Fibroblast of the conjunctiva (primary cell): ENCODE measurements at places on chromosomes 7 and 10.

DNA sequence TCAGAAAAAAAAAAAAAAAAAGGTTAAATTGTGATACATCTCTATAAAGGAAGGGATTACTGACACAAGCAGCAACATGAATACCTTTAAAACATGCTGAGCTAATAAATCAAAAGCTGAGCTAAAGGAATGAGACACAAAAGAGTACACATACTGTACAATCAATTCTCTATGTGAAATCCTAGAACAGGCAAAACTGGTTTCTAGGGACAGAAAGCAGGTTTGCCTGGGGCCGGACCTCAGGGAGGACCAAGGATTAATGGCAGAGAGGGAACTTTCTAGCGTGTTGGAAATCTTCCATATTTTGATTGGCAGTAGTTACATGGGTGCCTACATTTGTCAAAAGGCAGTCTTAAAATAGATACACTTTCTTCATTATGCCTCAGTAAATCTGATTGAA, 52.5 kb downstream of the KLRG2 start:
- DNase-seq: no peak

GRCh38 chr7:97390915-97391593, 273.6 kb downstream of the SDHAF3 start:
- no peak for DNase-seq

GRCh38 chr10:1957057-1957456, 219.7 kb upstream of the ADARB2 start:
- no peak for DNase-seq

DNA sequence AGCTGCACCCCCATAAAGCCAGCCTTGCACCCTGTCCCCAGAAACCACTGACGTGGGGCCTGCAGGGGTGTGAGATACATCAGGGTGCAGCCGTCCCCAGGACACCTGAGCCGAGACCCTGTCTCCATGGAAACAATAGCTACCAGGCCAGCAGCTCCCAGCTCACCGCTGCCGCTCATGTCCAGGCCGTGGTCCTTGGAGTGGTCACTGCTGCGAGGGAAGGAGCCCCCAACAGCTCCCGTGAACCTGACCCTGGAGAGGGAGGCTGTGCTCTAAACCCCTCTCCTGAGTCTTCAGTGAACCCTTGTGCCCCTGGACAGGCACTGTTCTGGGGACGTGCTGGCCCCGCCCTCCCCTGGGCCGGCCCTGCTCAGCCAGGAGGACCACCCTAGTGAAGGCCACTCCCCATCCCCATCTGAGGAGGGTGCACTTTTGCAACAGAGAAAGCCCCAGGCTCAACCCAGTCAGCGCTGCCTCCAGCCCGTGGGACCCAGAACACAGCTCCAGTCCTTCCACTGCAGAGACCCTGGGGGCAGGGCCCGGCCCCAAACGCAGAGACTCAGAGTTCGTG, 19.6 kb upstream of the INPP5A start:
- no peak for DNase-seq

DNA sequence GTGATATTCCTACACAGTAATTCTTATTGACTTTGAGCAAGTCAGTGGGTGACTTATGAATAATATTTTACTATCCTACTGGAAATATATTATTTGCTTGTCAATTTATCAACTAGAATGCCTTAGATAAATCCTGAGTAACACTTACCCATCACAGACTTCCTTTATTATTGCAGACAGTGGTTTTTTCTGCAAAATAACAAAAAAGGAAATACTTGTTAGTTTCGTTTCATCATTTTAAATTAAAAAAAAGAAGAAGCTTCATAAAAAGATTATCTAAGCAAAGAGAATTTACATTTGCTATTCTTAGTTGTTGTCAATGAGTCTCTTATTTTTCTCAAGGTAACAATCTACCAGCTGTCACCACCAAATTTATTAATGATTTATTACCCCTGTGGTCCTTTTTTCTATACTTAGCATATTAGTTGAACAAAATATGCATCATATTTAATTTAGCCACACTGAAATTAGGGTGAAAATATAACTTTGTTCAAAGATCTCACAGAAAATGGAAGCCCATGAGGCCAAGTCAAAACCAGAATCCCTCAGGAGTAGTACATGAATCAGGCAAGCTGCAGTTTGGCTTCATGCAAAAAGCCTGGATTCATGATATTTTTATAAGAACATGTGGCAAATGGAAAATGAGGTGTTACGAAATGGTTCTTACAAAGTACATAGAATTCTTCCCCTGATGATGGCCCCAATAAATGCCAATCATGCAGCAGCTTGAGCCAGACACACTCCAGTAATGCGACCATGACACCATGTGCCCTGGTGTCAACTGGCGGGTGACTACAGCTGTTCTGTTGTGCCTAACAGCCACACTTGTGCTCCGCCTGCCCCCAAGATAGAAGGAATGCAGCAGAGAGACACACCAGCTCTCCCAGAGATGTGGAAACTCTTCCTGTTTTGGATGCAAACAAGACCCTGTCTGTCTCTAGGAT, 132.6 kb downstream of the ELMO1 start:
- DNase-seq: no peak

DNA sequence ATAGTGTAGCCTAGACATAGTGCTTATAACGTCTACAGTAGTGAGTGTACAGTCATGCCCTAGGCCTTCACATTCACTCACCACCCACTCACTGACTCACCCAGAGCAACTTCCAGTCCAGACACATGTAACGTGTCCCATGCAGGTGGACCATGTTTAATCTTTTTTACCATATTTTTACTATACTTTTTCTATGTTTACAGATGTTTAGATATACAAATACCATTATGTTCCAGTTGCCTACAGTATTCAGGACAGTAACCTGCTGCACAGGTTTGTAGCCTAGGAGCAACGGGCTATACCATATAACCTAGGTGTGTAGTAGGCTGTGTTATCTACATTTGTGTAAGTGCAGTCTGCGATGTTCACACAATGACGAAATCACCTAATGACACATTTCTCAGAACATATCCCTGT, 11.0 kb downstream of the MPP7 start:
- peak; percentile 36 for DNase-seq

GRCh38 chr7:76267894-76268183, 34.6 kb upstream of the HSPB1 start:
- no peak for DNase-seq

GRCh38 chr7:35817930-35818329, 17.1 kb downstream of the SEPTIN7 start:
- no peak for DNase-seq

DNA sequence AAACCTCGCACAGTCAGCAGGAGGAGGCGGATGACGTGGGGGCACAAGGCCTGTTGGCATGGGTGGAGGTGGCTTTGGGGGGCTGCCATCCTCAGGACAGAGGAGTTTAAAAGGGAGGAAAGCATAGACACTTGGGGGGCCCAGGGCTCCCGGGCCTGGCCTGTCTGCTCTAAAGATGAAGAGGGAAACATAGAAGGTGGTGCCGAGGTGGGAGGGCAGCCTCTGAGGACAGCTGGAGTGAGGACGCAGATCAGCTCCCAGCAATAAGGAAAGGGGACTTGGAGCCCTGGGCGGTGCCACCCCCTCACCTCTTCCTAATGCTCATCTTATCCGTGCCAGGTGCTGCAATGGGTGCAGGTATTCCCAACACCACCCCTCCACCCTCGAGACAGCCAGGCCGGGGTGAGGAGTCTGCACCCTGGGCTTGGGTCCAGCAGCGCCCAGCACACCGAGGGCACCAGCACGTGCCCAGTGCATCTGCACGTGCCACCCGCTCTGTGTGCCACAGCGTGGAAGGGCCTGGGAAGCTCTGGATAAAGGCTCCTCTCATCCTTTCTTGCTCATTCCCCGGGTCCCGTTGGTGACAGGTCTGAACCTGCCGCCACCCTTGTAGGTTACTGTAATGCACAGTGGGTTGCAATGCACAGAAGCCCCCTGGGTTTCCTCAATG, 566.0 kb upstream of the FOXK1 start:
- no peak for DNase-seq

- peak; percentile 78 for DNase-seq
Measured at GRCh38 chr7:75624134-75624832, 114.5 kb downstream of the HIP1 start.

GRCh38 chr7:130281260-130281659, 11.7 kb upstream of the CPA4 start:
- peak; percentile 96 for DNase-seq

GRCh38 chr7:157358753-157359096, 21.9 kb downstream of the DNAJB6 start:
- no peak for DNase-seq

DNA sequence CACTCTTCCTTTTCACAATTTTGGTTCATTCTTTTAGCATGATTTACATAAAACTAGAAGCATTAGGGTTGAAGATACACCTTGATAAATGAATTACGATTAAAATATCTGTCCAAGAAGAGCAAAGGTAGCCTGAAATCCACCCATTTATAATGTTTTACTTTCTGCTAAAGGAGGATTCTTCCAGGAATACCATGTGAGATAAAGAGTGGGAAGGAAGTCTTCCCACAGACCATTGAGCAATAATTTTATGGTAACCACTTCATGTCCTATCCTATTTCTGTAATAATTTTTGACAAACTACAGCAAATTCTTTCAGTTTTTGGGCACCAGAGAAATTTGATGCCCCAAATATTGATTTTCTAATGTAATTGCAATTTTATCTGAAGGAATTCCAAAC, 150.6 kb upstream of the STEAP4 start:
- no peak for DNase-seq

DNA sequence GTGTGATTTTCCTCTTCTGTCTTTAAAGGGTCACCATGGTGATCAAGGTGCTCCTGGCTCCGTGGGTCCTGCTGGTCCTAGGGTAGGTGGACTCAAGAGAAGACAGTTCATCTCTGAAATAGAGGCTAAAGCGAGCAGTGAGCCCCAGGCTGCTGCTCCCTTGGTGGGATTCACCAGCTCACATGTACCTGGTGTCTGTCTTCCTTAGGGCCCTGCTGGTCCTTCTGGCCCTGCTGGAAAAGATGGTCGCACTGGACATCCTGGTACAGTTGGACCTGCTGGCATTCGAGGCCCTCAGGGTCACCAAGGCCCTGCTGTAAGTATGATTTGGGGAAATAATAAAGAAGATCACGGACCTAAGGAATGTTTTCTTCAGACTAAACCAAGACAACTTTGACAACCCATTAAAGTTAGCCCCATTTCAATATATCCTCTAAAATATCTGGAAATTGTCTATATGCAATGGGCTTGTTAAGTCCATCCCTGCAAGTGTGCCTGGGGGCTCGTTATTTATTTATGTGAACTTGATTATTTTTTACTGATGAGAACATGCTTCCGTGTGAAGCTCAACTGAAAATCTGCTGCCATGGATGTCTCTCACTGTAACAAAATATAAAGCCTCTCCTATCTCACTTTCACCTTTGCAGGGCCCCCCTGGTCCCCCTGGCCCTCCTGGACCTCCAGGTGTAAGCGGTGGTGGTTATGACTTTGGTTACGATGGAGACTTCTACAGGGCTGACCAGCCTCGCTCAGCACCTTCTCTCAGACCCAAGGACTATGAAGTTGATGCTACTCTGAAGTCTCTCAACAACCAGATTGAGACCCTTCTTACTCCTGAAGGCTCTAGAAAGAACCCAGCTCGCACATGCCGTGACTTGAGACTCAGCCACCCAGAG, 32.5 kb downstream of the COL1A2 start:
- no peak for DNase-seq

- DNase-seq: no peak
Measured at GRCh38 chr10:11901833-11902475, 78.8 kb downstream of the PROSER2 start.

DNA sequence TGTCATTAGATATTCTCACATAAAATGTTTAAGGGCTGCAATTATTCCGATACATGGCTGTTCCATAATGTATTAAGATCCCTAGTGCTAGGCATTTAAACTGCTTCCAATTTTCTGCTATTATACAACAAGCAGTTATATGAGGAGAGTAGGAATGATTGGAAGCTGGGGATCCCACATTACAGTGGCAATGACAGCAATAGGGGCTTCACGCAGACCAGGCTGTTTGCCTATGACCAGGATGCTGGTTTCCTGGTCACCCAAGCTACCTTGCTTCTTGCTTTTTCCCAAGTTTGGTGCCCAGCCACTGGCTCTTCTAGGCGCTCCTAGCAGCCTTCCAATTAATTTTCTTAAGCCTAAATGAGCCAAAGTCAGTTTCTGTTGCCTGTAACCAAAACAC, 39.3 kb downstream of the SMURF1 start:
- no peak for DNase-seq

GRCh38 chr7:28361551-28361950, 50.8 kb upstream of the CREB5 start:
- DNase-seq: no peak
